ENCODE measurements at places on chromosomes 3 and 15. TPM values are rescaled to one million over a fixed set of nuclear protein-coding genes. Genes with fewer than 3 reads are reported as not detected.

The ADAMTS17 gene
- not detected for total RNA-seq

DNA sequence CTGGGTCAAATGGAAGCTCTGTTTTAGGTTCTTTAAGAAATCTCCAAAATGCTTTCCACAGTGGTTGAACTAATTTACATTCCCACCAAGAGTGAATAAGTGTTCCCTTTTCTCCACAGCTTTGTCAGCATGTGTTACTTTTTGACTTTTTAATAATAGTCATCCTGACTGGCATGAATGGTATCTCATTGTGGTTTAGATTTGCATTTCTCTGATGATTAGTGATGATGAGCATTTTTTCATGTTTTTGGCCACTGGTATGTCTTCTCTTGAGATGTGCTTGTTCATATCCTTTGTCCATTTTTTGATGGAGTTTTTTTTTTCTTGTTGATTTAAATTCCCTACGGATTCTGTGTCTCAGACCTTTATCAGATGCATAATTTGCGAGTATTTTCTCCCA, 745.0 kb upstream of the BCHE start:
- DNase-seq, result no peak

The DHX30 gene
- 70.3 TPM for total RNA-seq

The GJD2 gene
- not detected for total RNA-seq

DNA sequence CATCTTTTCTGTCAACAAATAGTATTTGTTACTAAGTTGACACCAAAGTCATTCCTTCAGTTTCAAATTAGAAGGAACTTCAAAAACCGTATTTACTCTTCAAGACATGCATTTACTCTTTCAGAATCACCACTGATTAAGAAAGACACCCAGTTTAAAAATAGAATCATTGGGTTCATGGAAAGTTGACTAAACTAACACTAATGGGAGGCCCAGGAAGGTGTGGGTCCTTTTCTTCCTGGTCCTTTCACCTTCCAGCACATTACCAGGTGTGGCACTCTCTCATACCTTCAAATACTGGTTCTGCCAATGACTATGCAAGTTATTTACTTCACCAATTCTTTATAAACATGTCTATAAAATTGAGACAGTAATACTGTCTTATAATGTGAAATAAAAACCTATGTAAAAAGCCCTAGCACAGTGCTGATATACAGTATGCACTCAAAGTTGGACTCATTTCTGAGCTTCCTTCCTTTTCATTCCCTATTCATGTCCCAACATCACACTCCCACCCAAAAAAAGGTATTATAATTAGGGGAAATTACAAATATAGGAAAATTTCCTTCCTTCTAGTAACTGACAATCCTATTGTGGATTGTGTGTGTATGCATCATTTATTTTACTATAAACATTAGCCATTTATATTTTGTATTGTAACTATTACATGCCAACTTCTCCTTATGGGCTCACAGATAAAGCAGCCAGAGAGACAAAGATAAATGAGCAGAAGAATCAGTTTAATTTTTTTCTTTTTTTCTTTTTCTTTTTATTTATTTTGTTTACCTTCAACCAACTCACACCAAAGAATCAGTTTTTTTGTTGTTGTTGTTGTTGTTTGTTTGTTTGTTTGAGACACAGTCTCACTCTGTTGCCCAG, 48.9 kb downstream of the LRRFIP2 start:
- no peak for DNase-seq

DNA sequence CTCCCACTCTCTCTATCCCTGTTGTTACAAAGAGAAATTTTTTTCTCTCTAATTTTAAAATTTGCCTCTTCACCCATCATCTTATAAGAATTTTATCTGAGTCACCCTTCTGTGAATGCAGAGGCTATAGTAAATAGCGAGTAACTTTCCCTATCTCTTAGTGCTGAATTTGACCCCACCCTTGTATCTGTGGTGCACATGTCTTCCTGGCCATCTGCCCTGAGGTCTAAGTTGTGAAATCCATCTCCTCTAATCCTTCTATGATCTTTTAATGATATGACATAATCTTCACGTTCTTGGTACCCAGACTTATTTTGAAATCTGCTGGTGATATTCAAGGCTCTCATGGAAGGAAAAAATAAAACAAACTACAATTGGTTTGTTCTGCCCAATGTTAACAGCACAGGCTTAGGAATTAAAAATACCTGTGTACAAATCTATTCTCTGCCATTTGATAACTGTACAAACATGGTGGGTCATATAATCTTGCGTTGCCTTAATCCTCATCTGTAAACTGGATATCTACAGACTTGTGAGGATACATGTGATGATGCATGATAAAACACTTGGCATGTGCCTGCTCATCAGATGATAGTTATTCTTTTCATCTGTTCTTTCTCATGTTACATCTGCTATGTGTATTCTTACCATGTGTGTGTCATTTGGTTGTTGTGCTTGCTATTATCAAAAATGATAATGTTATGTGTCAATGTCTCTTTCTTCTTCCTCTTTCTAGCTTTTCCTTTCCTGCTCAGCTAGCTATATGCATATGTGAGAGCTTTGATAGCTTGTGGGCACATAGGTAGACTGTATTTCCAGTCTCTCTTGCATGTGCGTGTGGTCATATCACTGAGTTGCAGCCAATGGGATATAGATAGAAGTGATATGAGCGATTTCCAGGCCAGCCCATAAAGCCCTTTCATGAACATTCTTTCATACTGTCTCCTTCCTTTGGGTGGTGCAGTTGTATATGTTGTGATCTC, 13.7 kb upstream of the CCR3 start:
- DNase-seq, result peak; percentile 84

DNA sequence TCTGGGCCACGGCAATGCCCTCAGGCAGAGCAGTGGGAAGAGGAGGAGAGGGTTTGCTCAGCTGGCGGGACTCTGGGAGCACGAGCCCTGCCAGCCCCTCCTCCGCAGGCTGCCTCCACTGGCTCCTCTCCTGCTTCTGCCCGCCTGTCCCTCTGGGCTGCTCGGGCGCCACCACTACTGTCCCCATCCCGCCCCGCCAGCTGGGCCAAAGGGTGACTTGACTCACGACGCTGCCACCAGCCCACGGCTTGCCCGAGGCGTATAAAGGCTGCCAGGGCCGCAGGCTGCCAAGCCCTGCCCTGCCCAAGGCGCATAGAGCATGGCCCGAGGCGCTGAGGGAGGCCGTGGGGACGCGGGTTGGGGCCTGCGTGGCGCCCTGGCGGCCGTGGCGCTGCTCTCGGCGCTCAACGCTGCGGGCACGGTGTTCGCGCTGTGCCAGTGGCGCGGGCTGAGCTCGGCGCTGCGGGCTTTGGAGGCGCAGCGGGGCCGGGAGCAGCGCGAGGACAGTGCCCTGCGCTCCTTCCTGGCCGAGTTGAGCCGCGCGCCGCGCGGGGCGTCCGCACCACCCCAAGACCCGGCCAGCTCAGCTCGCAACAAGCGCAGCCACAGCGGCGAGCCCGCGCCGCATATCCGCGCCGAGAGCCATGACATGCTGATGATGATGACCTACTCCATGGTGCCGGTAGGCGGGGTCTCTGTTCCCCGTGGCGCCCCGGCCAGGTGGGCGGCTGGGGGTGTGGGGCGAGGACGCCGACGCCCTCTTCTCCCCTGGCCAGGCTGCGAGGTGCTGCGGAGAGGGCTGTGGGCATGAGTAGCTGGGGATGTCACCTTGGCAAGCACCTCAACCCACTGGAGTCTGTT, at the start of gene GLDN:
Gene GLDN (plus strand): TSS at position 290 of the 861 bp plus-strand sequence. CDS start 30 bp downstream, at position 320.
- peak; percentile 66 for DNase-seq

GRCh38 chr15:88625943-88626741, 5.0 kb downstream of the AEN start:
- no peak for DNase-seq

The TRH gene
- total RNA-seq, result not detected

- no peak for DNase-seq
These were observed 347.4 kb upstream of the ADAMTS9 start for GRCh38 chr3:65035246-65035645.

The TRANK1 gene
- total RNA-seq, result 10.3 TPM

The ANKRD34C gene
- total RNA-seq, result not detected

The MITF gene
- 0.38 TPM for total RNA-seq

- DNase-seq, result no peak
These were observed 11.1 kb downstream of the SIAH2 start for GRCh38 chr3:150751781-150752263.

The ECE2 gene
- not detected for total RNA-seq

DNA sequence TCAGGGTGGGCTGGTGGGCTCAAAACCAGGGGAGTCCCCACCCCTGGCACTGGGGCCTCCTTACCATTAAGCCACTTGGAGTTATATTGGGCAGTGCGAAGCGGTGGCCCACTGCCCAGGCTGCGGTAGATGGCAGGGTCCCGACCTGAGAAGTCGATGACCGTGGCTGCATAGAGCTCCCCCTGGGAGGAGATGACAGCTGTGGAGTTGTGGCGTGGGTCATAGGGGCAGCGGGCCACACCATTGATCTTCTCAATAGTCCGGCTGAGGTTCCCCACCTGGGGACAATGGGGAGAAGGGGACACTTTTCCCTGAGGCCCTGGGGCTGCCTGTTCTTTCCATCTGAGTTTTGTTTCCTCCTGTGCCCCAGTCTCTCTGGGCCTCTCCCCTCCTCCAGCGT, 99.8 kb downstream of the SEMA5B start:
- no peak for DNase-seq

DNA sequence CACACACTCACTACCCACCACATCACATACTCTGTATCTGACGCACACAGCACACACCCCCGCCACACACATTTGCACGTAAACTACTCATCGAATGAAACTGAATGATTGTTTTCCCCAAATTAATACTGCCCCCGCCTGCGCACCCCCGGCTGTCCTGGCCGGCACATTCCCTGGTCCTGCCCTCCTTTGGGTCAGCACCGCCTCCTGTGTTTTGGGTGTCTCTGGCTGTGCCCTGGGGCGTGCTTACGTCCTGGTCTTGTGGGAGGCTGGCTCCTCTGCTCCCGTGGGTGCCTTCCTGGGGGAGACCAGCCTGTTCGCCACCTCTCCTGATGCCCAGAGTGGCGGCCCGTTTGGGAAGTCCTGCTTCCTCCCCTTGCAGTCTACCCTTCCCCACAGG, 30.2 kb downstream of the APBA2 start:
- no peak for DNase-seq

The IMPG2 gene
- 0.11 TPM for total RNA-seq

- DNase-seq, result peak; percentile 32
These were observed 40.8 kb downstream of the EIF2AK4 start for GRCh38 chr15:39974656-39975230.

DNA sequence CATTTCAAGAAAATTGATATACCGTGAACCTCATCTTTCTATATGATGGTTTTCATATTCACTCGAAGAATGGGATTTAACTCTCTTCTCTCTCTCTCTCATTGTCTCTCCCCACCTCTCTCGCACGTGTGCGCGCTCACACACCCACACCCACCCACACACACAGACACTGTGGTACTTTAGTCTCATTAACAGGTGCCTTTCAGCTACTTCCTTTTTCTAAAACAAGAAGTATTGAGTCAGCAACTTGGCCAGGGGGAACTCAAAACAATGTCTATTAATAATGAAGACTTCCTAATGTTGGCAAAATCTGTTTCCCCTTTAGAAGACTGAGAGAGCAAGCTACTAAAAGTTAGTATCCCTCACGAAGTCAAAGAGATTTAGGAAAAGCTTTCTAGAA, 150.7 kb downstream of the TMCO5A start:
- no peak for DNase-seq

The MME gene
- 204 TPM for total RNA-seq

GRCh38 chr3:9308298-9308990, 54.4 kb upstream of the THUMPD3 start:
- DNase-seq, result no peak

The ARGFX gene
- not detected for total RNA-seq

The LRRK1 gene
- 6.8 TPM for total RNA-seq

DNA sequence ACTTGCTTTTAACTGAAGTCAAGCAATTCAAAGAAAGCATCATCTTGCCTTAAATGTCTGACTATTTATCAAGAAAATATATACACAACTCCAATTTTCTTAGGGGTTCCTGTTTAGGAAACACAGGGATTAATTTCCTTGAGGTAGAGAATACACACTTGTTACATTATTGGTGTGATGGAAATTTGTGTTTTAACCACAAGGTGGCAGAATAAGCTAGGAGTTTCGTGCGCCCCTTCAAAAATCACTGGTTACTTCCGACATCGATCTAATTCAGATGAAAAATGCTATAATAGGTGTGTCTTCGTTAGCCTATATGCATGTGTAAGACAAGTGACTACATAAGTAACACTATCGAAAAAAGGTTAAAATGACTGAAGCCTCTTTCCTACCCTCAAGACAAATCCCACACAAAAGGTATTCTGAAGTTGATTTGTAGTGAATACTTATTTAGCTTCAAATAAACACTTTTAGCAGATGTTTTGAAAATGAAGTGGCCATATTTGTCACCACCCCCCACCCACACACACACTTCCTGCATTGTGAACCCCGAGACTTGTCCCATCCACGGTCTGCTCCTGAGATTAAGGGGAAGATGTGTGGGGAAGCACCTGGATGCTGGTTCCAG, 246.5 kb downstream of the ROBO1 start:
- peak; percentile 50 for DNase-seq

The ZCWPW2 gene
- total RNA-seq, result 4.2 TPM

The SLC24A5 gene
- not detected for total RNA-seq

The EOMES gene
- not detected for total RNA-seq

- DNase-seq, result no peak
These were observed 13.2 kb downstream of the LINS1 start for GRCh38 chr15:100588638-100589242.

The ARL6IP5 gene
- 94.0 TPM for total RNA-seq

DNA sequence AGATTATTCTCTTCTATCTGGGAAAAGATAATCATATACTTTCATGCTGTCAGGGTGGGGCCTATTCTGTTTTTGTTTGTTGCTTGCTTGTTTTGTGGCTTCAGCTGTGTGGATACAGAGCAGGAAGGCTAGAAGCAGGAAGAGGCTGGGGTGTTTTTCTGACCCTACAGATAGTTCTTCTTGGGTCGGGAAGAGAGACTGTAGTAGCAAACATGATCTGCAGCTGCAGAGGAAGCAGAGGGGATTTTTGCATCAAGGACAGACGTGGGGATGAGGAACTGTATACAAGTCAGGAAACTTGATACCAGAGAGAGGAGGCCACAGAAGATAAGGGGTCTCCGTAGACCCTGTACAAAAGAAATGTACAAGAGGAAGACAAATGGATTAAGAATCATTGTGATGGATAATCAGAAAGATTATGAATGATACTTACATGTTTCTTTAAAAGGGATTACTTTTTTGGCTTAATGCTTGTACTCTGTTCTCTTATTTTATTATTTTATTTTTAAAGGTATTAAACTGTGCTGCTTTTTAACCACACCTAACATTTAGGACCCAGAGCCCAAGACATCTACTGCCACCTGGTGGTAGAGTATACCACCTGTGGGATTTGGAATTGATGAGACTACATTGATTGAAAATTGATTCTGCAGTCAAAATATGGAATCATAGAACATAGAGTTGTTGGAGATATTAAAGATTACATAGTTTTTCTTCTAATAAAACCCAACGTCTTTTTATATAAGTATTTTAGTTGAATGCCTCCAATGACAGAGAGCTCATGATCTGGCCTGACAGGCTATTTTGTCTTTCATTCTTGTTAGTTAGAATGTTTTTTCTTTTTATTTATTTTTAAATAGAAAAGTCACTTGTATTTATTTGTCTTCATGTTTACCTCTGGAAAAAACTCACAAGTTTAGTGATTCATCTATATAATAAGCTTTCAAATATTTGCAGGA, 87.3 kb upstream of the ROPN1 start:
- peak; percentile 64 for DNase-seq

GRCh38 chr15:79329171-79329611, 18.3 kb downstream of the TMED3 start:
- DNase-seq, result peak; percentile 61

GRCh38 chr3:152235709-152236298, 32.9 kb upstream of the MBNL1 start:
- DNase-seq, result peak; percentile 65

All from GM23248 (cell line).